ENCODE measurements at places on chromosomes 2 and 18. TPM values are rescaled to one million over a fixed set of nuclear protein-coding genes. Genes with fewer than 3 reads are reported as not detected.

The C1QL2 gene
- not detected for total RNA-seq

- H3K4me1 ChIP-seq = no peaks in the 10 kb centered on the region
- DNase-seq = no peak
- no peaks in the 10 kb centered on the region for H3K36me3 ChIP-seq
- H3K27ac ChIP-seq = no peak overlapping the region
Observed at GRCh38 chr2:183594150-183594549, 469.9 kb downstream of the NUP35 start.

The ZRANB3 gene
- total RNA-seq = 21.4 TPM

- H3K4me1 ChIP-seq = peaks cover 9% of the 10 kb centered on the region
- peak; percentile 84 for DNase-seq
- H3K27me3 ChIP-seq = no peaks in the 10 kb centered on the region
- peaks cover 8% of the 10 kb centered on the region for H3K36me3 ChIP-seq
Observed at GRCh38 chr2:3303583-3304406, 73.8 kb downstream of the EIPR1 start.

DNA sequence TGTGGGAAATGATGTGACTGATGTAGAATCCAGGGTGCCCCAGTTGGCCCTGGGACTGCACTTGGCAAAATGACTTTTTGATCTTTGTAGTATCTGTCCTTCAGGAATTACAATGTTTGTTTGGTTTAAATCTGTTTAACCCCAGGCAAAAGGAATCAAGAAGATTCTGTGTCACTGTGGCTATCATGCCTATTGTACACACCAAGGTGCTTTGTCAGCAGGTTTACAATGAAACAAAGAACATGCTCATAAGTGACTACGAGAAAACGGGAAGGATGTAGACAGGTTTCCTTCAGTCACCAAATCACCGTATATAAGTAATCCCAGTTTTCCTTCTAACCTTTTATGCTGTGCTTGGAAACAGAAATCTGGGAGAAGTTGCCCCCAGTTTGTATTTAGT, 109.5 kb downstream of the RTN4 start:
- H3K36me3 ChIP-seq = no peaks in the 10 kb centered on the region
- no peaks in the 10 kb centered on the region for H3K27me3 ChIP-seq
- H3K27ac ChIP-seq = no peak overlapping the region
- H3K4me1 ChIP-seq = peaks cover 4% of the 10 kb centered on the region
- DNase-seq = no peak
- H3K4me3 ChIP-seq = no peak overlapping the region

GRCh38 chr18:3224223-3224622, 4.5 kb upstream of the MYOM1 start:
- no peaks in the 10 kb centered on the region for H3K4me1 ChIP-seq
- H3K27ac ChIP-seq = no peak overlapping the region
- H3K27me3 ChIP-seq = no peaks in the 10 kb centered on the region
- no peak overlapping the region for H3K4me3 ChIP-seq
- H3K36me3 ChIP-seq = no peaks in the 10 kb centered on the region
- no peak for DNase-seq

GRCh38 chr2:159600752-159601151, 15.6 kb downstream of the BAZ2B start:
- H3K27ac ChIP-seq = no peak overlapping the region
- H3K4me1 ChIP-seq = peaks cover 4% of the 10 kb centered on the region
- no peak for DNase-seq
- H3K4me3 ChIP-seq = no peak overlapping the region
- no peaks in the 10 kb centered on the region for H3K27me3 ChIP-seq

DNA sequence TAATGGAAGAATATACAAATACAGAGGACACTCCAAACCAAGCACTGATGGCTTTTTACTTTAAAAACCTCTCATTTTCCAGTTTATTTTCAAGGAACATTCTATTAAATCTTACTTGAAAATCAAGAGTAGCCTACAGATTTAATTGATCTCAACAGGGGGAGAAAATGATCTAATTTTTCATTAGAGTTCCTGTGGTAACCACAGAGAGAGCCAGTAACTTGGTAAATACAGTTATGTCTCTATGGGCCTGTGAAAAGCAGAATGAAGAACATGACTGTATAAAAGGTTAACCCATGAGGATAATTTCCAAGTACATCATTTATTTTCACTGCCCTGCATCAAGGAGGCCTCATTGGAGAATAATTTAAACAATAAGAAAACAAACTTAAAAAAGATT, 39.8 kb upstream of the ITPRID2 start:
- H3K4me3 ChIP-seq = no peak overlapping the region
- no peaks in the 10 kb centered on the region for H3K36me3 ChIP-seq
- DNase-seq = no peak
- no peaks in the 10 kb centered on the region for H3K4me1 ChIP-seq
- H3K27ac ChIP-seq = no peak overlapping the region
- H3K27me3 ChIP-seq = no peaks in the 10 kb centered on the region

DNA sequence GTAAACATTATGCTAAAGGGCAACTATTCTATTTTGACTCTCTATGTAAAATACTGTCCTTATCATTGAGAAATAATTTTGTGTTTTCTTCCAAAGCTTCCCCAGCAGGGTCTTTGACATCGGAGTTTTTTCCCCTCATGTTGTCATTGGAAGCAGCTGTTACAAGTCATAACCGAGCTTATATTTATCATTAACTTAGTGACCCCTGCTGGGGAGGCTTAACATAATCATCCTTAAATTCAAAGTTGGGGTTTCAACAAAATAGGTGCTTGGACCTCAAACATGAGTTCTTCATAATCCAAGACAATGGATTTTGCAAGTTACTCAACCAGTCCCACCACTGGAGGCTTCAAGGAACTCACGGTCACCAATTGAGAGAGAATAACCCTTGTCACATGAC, 330.9 kb downstream of the DCC start:
- H3K36me3 ChIP-seq = no peaks in the 10 kb centered on the region
- DNase-seq = no peak
- H3K4me3 ChIP-seq = no peak overlapping the region
- H3K27me3 ChIP-seq = no peaks in the 10 kb centered on the region
- no peaks in the 10 kb centered on the region for H3K4me1 ChIP-seq
- no peak overlapping the region for H3K27ac ChIP-seq

DNA sequence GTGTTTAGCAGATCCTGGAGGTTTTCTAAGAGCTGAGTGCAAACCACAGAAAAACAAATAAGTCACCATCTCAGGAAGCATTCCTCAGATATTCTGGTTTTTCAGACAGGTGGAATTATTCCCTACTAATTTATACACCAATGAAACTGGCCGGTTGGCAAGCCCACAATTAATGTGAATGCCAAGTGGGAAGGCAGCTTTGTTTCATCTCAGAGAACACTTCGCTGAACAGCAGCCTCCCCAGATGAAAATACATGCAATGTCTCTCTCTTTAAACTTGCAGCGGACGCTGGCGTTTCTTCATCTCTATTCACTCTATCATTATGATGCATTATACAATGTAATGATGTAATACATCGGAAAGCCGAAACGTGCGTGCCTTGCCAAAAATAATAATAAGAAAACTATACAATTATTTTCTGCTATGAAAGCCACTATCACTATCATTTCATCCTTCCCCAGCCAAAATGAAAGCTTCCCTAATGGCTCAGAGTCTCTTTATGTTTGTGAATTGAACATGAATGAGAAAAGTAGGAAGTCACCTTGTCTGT, 649.4 kb downstream of the BCL11A start:
- no peak overlapping the region for H3K4me3 ChIP-seq
- H3K36me3 ChIP-seq = no peaks in the 10 kb centered on the region
- H3K27ac ChIP-seq = no peak overlapping the region
- no peak for DNase-seq
- H3K27me3 ChIP-seq = no peaks in the 10 kb centered on the region

DNA sequence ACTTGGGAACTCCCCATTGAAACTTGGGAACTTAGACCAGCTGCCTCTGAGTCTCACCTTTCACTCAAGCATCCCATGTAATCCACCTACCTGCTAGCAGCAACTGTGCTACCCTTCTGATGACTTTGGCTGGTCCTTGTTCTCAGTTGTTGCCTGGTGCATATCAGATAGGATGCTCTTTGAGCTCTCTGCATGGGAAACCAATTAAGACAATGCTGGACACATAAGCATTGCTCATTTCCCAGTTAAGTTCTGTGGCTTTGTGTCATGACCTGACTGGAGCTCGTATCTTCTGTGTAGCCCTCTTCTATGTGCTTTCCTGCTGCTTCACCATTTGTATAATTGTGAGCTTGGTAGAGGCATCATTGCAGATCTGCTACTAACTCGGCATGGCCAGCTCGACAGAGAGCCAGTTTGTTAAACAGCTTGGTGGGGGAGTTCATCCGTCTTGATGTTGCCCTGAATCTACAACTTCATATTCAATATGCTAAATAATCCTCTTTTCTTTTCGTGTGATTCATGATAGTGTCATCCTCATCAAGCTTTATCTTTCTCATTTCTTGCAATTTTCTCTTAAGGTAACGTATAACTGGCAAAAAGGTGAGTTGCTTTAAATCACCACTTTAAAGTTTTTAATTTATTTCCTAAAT, 447.5 kb upstream of the SLC14A2 start:
- H3K27me3 ChIP-seq = no peaks in the 10 kb centered on the region
- DNase-seq = no peak
- no peak overlapping the region for H3K4me3 ChIP-seq
- H3K27ac ChIP-seq = no peak overlapping the region
- no peaks in the 10 kb centered on the region for H3K4me1 ChIP-seq

DNA sequence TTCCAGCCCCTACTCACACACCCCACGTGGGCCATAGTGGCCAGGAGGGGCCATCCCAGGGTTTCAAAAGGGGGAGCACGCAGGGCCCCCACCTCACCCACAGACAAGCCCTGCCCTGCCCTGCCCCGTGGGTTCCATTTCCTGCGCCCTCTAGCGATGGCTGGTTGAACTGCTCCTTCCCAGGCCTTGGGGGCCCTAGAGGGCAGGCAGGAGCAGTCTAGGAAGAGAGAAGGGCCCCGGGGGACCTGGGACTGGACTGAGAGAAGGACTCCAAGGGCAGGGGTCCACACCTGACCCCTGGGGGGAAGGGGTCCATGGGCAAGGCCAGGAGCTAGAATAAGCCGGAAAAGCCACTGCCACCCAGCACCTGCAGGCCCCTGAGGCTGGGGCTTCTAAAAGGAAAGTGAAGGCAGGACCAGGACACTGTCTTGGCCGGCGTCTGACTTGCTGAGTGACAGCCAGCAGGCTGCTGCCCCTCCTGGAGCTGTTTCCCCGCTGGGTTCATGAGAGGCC, 10.1 kb downstream of the CYP26B1 start:
- peaks cover 3% of the 10 kb centered on the region for H3K27me3 ChIP-seq
- peak; percentile 73 for DNase-seq
- no peaks in the 10 kb centered on the region for H3K4me1 ChIP-seq
- no peak overlapping the region for H3K27ac ChIP-seq
- no peak overlapping the region for H3K4me3 ChIP-seq

DNA sequence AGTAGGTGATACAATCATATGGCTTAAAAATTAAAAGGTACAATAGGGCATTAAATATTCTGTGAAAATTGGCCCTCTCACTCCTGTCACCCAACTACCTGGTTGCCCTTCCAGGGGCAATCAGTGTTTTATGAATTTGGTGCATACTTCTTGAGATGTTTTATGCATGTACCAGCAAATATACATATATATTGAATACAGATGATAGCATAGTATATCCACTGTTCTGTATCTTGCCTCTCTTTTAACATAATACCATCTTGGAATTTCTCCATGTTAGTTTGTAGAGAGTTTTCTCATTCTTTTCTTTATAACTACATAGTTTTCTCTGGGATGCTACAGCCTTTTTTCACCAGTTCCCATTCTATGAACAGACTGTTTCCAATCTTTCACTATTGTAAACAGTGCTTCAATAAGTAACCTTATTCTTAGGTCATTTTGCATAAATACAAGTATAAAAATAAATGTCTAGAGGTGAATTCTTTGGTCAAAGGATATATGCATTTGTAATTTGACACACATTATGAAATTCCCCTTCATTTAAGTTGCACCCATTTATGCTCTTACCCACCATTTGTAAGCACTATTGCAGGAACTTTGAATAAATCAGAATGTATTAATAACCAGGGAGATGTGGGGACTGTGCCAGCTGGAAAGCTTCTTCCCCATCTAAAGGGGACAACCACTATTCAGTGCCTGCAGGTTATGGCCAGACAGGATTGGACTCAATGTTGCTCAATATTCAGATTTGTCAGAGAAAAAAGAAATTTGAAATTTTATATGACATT, 225.4 kb downstream of the STK39 start:
- DNase-seq = no peak
- H3K36me3 ChIP-seq = peaks cover 11% of the 10 kb centered on the region
- H3K27ac ChIP-seq = no peak overlapping the region
- H3K4me1 ChIP-seq = no peaks in the 10 kb centered on the region
- H3K27me3 ChIP-seq = no peaks in the 10 kb centered on the region

GRCh38 chr2:45649858-45650811, 1.3 kb upstream of the PRKCE start:
- peak overlapping the region; percentile 85 for H3K27ac ChIP-seq
- peaks cover 17% of the 10 kb centered on the region for H3K4me1 ChIP-seq
- peaks cover 5% of the 10 kb centered on the region for H3K27me3 ChIP-seq

DNA sequence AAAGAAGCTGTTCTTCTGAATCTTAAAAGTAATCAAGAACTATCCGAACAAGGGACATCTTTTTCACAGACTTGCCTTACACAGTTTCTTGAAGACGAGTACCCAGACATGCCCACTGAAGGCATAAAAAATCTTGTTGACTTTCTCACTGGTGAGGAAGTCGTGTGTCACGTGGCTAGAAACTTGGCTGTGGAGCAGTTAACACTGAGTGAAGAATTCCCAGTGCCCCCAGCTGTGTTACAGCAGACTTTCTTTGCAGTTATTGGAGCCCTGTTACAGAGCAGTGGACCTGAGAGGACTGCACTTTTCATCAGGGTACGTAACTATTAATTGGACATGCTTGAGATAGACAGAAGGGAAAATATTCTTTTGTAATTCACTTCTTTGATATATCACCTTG, 2.4 kb downstream of the MRPL44 start:
- peak overlapping the region; percentile 3 for H3K27ac ChIP-seq
- no peaks in the 10 kb centered on the region for H3K27me3 ChIP-seq
- H3K4me3 ChIP-seq = peak overlapping the region; percentile 46
- DNase-seq = no peak

DNA sequence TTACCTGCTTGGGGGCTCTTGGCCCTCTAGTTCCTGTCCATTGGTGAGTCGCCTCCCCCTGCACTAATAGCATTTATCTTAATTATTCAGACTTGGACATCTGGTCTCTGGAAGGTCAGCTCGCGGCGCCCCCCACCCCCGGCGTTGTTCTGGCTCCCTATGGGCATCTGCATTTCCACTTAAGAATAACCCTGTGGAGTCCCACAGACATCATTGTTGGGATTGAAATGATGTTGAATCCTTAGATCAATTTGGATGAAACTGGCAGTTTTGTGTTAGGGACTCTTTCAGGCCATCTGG, 313.8 kb upstream of the HS6ST1 start:
- H3K4me1 ChIP-seq = no peaks in the 10 kb centered on the region
- no peak overlapping the region for H3K4me3 ChIP-seq
- no peak for DNase-seq
- no peak overlapping the region for H3K27ac ChIP-seq
- no peaks in the 10 kb centered on the region for H3K27me3 ChIP-seq

The GCKR gene
- total RNA-seq = not detected
